Thyroid gland (tissue), 4 donors: ENCODE measurements at places on chromosomes 13 and 19. TPM values are rescaled to one million over a fixed set of nuclear protein-coding genes. Genes with fewer than 3 reads are reported as not detected.
A peak's percentile ranks its signal among the peaks of the same experiment; 100 is the strongest.

GRCh38 chr13:24060993-24061392 lies 99.5 kb upstream of the SPATA13 start:
- H3K27ac ChIP-seq, result no peak overlapping the region
- no peaks in the 10 kb centered on the region for H3K27me3 ChIP-seq
- H3K4me1 ChIP-seq, result peaks cover 34% of the 10 kb centered on the region
- DNase-seq, result no peak
- H3K36me3 ChIP-seq, result no peaks in the 10 kb centered on the region

DNA sequence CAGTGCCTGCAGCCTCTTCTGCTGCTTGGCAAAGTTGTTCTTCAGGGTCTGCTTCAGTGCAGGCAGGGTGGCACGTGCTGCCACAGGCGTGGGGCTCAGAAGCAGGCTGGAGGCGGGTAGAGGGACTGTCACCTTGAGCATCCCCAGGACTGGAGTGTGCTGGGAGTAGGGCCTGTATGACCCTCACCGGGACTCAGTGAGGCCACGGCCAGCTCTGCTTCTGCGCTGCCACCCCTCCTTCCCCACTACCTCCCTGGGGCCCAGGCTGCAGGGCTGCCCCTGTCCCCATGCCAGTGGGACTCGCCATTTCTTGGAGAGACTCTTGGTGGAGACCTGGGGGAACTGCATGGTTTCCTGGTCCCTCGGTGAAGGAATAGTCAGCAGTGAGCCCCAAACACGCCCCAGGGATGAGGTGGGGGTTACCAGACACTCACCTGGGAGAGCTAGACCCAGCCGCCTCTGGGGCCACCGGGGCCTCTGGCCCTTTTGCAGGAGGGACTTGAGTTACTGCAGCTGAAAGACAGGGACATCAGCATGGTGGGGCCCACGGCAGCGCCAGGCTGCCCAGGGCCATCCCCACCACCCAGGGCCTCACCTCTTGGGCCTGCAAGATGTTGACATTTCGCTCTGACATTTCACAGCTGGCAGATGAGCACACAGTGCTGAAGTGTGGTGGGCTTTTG lies 29.9 kb downstream of the TUBA3C start:
- H3K27ac ChIP-seq, result no peak overlapping the region
- no peak for DNase-seq
- H3K4me1 ChIP-seq, result no peaks in the 10 kb centered on the region
- no peaks in the 10 kb centered on the region for H3K27me3 ChIP-seq
- no peak overlapping the region for H3K4me3 ChIP-seq

GRCh38 chr13:114011226-114011625 lies 37.4 kb upstream of the C13orf46 start:
- no peaks in the 10 kb centered on the region for H3K27me3 ChIP-seq
- peaks cover 9% of the 10 kb centered on the region for H3K36me3 ChIP-seq
- H3K4me3 ChIP-seq, result no peak overlapping the region

DNA sequence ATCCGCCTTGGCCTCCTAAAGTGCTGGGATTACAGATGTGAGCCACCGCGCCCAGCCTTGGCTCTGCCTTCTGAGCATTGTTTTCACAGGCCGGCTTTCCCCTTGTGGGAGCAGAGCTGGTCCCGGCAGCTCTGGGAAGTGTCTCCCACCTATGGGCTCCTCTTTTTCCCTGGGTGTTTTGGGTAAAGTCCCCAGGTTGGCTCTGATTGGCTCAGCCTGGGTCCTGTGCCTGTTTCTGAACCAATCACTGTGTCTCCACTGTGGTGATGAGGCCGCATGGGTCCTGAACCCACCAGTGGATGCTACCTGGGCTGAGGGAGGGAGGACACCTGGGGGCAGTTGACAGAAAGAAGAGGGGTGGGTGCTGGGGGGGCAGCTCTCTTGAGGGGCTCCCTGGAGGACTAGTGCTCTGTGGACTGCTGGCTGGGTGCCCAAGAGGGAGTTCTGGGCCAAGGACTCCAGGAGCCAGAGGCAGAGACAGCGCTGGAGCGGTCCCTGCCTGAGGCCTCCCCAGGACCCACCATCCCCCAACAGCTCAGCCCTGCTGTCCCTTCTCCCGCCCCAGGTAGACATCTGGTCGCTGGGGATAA lies 19.6 kb upstream of the NCCRP1 start:
- peaks cover 57% of the 10 kb centered on the region for H3K36me3 ChIP-seq
- H3K27ac ChIP-seq, result no peak overlapping the region
- H3K27me3 ChIP-seq, result no peaks in the 10 kb centered on the region
- H3K4me3 ChIP-seq, result no peak overlapping the region
- peak; percentile 38 for DNase-seq
- peaks cover 5% of the 10 kb centered on the region for H3K4me1 ChIP-seq

- H3K4me1 ChIP-seq, result no peaks in the 10 kb centered on the region
- no peaks in the 10 kb centered on the region for H3K27me3 ChIP-seq
- no peaks in the 10 kb centered on the region for H3K36me3 ChIP-seq
- H3K27ac ChIP-seq, result no peak overlapping the region
These were observed 2.1 kb upstream of the CEACAM7 start for GRCh38 chr19:41689993-41690800.

- H3K27ac ChIP-seq, result no peak overlapping the region
- H3K4me1 ChIP-seq, result no peaks in the 10 kb centered on the region
- H3K27me3 ChIP-seq, result no peaks in the 10 kb centered on the region
- no peaks in the 10 kb centered on the region for H3K36me3 ChIP-seq
- no peak for DNase-seq
These were observed 29.7 kb downstream of the FXYD5 start for GRCh38 chr19:35184267-35184666.

DNA sequence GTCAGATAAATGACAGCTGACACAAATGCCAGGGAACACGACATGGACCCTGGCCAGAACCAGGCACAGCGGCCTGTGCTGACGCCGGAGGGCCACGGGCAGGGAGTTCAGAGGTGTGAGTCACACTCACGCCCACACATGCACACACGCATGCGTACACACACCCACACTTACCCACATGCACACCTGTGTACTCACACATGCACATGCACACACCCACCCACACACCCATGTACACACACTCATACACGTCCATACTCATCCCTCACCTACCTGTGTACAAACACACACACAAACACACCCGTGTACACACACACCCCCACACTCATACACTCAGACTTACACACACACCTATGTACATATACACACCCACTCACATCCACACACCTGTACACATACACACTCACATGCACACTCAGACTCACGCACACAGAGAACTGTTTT lies 40.4 kb downstream of the MLLT1 start:
- H3K4me1 ChIP-seq, result peaks cover 56% of the 10 kb centered on the region
- no peak overlapping the region for H3K4me3 ChIP-seq
- no peak for DNase-seq
- H3K36me3 ChIP-seq, result no peaks in the 10 kb centered on the region

- H3K36me3 ChIP-seq, result no peaks in the 10 kb centered on the region
- H3K4me1 ChIP-seq, result no peaks in the 10 kb centered on the region
- no peak overlapping the region for H3K27ac ChIP-seq
- DNase-seq, result no peak
These were observed 21.6 kb upstream of the SIGLEC14 start for GRCh38 chr19:51668216-51668615.

- no peaks in the 10 kb centered on the region for H3K27me3 ChIP-seq
- no peak overlapping the region for H3K4me3 ChIP-seq
- no peaks in the 10 kb centered on the region for H3K36me3 ChIP-seq
- peak; percentile 78 for DNase-seq
- no peak overlapping the region for H3K27ac ChIP-seq
These were observed 169.6 kb downstream of the LACC1 start for GRCh38 chr13:44049081-44049945.

DNA sequence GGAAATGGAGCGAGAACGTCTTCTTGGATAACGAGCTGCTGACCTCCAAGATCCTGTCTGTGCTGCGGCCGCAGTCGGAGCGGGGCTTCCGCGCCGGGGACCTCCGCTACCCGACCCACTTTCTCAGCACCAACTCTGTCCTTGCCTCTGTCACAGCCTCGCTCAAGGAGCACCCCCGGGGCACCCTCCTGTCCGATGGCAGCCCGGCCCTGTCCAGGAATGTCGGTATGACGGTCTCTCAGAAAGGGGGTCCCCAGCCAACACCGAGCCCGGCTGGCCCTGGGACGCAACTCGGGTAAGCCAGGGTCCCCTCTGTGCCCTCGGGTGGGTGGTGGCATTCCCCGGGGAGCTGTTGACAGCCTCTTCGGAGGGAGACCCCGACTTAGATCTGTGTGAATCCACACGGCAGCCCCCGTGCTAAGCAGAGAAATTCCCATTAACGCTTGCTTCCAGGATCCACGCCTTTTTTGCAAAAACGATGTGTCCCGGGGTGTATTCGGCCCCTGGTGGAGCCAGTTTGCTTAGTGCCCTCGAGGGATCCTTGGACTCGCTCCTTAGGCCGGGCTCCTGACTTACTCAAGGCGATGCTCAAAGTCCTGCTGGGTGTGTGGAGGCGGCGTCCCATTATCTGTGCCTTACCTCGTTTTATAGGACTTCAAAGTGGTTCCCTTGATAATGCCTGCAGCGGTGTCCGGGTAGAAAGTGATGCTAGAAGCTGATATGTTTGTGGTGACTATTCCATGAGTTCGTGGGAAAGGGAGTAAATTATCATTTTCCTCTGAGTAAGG lies 48.5 kb downstream of the PEX11G start:
- H3K27me3 ChIP-seq, result no peaks in the 10 kb centered on the region
- no peak for DNase-seq
- no peak overlapping the region for H3K27ac ChIP-seq
- H3K4me1 ChIP-seq, result no peaks in the 10 kb centered on the region

GRCh38 chr13:98401934-98402333 lies 175.0 kb downstream of the STK24 start:
- no peak overlapping the region for H3K4me3 ChIP-seq
- no peak overlapping the region for H3K27ac ChIP-seq
- H3K4me1 ChIP-seq, result peaks cover 35% of the 10 kb centered on the region
- no peaks in the 10 kb centered on the region for H3K27me3 ChIP-seq
- no peak for DNase-seq

DNA sequence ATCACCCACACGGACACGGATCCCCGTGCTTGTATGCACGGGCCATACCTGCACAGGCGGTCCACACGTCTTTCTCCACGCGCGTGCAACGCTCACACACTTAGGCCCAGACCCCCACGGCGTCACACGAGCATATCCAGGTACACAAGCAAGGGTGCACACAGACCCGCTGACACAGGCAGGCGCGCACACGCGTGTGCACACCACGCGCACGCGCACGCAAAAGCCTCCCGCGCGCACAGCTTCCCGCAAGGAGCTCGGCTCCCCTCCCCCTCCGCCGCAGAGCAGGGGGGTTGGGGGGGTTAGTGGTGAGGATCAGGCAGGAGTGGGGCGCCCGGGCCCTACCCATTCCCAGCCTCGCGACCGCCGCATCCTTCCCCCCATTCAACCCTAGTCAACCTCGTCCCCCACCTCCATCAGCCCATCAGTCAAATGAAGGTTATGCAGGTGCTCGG lies 407 bp downstream of the RAB3A start:
- peaks cover 19% of the 10 kb centered on the region for H3K4me1 ChIP-seq
- no peak for DNase-seq
- peaks cover 4% of the 10 kb centered on the region for H3K36me3 ChIP-seq
- no peak overlapping the region for H3K27ac ChIP-seq
- peak overlapping the region; percentile 72 for H3K4me3 ChIP-seq
- no peaks in the 10 kb centered on the region for H3K27me3 ChIP-seq

- H3K27ac ChIP-seq, result no peak overlapping the region
- no peaks in the 10 kb centered on the region for H3K4me1 ChIP-seq
- DNase-seq, result no peak
- no peaks in the 10 kb centered on the region for H3K36me3 ChIP-seq
- no peak overlapping the region for H3K4me3 ChIP-seq
- H3K27me3 ChIP-seq, result no peaks in the 10 kb centered on the region
These were observed 16.5 kb downstream of the BTBD2 start for GRCh38 chr19:1998712-1999708.

DNA sequence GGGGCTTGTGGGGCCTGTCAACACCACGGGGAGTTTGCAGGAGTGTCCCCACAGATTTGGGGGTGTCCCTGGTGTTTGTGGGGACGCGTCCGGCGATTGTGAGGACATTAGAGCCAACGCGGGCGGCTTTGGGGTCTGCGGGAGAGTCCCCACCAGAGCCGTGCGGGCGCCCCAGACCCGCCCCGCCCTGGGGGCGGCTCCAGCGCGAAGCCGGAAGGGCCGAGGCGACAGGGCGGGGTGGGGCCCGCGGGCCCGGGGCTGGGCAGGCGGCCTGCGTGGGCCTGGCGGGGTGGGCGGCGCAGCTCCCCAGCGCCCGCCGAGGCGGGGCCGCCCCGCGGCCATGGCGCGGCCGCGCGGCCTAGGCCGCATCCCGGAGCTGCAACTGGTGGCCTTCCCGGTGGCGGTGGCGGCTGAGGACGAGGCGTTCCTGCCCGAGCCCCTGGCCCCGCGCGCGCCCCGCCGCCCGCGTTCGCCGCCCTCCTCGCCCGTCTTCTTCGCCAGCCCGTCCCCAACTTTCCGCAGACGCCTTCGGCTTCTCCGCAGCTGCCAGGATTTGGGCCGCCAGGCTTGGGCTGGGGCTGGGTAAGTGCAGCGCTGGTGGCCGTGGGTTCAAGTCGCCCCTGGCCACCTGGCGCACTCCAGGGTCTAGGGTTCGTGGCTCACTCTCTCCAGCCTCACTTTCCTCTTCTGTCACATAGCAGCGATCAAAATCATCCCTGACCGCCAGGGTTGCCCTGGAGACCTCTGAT lies 10.3 kb downstream of the PDE4A start:
- H3K27ac ChIP-seq, result peak overlapping the region; percentile 26
- no peaks in the 10 kb centered on the region for H3K36me3 ChIP-seq

GRCh38 chr19:50362656-50363424 lies 2.6 kb downstream of the NAPSA start:
- H3K27me3 ChIP-seq, result no peaks in the 10 kb centered on the region
- H3K4me1 ChIP-seq, result peaks cover 29% of the 10 kb centered on the region
- no peaks in the 10 kb centered on the region for H3K36me3 ChIP-seq
- no peak overlapping the region for H3K4me3 ChIP-seq
- peak; percentile 55 for DNase-seq
- no peak overlapping the region for H3K27ac ChIP-seq

GRCh38 chr19:4660181-4660791 lies 9.9 kb downstream of the MYDGF start:
- no peaks in the 10 kb centered on the region for H3K27me3 ChIP-seq
- H3K36me3 ChIP-seq, result peaks cover 55% of the 10 kb centered on the region
- no peak overlapping the region for H3K27ac ChIP-seq
- no peak for DNase-seq

DNA sequence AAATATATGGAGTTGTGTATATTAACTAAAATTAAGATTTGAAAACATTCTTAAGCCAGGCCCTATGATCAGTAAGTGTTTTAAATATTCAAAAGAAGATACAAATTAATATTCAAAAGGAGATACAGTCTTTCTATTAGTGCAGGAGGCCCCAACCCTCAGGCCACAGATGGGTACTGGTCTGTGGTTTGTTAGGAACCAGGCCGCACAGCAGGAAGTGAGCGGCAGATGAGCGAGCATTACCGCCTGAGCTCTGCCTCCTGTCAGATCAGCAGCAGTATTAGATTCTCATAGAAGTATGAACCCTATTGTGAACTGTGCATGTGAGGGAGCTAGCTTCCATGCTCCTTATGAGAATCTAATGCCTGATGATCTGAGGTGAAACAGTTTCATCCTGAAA lies 232.9 kb downstream of the FOXO1 start:
- H3K4me1 ChIP-seq, result peaks cover 7% of the 10 kb centered on the region
- H3K4me3 ChIP-seq, result no peak overlapping the region
- H3K27ac ChIP-seq, result no peak overlapping the region
- H3K36me3 ChIP-seq, result no peaks in the 10 kb centered on the region

- no peak for DNase-seq
- H3K36me3 ChIP-seq, result no peaks in the 10 kb centered on the region
- no peaks in the 10 kb centered on the region for H3K27me3 ChIP-seq
These were observed 14.4 kb downstream of the FOXO1 start for GRCh38 chr13:40651866-40652587.

The KISS1R gene
- total RNA-seq, result not detected

The PGLYRP1 gene
- total RNA-seq, result not detected

The CEACAM1 gene
- total RNA-seq, result 4.0 TPM

The ALOX5AP gene
- total RNA-seq, result 13.4 TPM

The COMMD6 gene
- total RNA-seq, result 279 TPM

The CADM4 gene
- total RNA-seq, result 11.9 TPM

The LIN7B gene
- total RNA-seq, result 10.5 TPM

The SYT3 gene
- not detected for total RNA-seq

The APC2 gene
- total RNA-seq, result under 0.01 TPM
